ENCODE measurements at places on chromosomes 3 and 15.

GRCh38 chr3:11536132-11536935 is 107.4 kb downstream of the VGLL4 start:
- DNase-seq: no peak

- DNase-seq: no peak
Measured at GRCh38 chr3:43766672-43767465, 76.1 kb downstream of the ABHD5 start.

DNA sequence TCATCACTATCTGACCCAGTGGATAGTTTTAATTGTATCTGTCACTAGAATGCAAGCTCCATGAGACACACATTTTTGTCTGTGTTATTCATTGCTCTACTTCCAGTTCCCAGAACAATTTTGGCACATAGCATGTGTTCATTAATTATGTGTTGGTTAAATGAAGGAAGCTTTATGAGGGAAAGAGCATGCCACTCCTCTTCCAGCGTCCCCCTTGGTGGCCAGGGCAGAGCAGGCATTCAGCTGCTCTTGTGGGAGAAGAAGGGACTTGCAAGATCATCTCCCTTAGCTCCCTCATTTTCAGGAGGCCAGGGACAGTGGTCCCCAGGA is 489 bp upstream of the GALNT15 start:
- no peak for DNase-seq

- DNase-seq: no peak
Measured at GRCh38 chr3:151322511-151322910, 5.9 kb upstream of the GPR87 start.

- no peak for DNase-seq
Measured at GRCh38 chr15:90642464-90643300, 74.5 kb upstream of the BLM start.

GRCh38 chr15:89760303-89761008 is 9.4 kb upstream of the MESP1 start:
- no peak for DNase-seq

GRCh38 chr15:101554115-101554915 is 64.8 kb upstream of the PCSK6 start:
- no peak for DNase-seq

Measured in cerebellar nuclear complex (tissue), 1 donor.